ENCODE measurements at places on chromosomes 13 and 19.

- DNase-seq = no peak
These were observed 82.4 kb downstream of the RYR1 start for GRCh38 chr19:38515896-38516295.

DNA sequence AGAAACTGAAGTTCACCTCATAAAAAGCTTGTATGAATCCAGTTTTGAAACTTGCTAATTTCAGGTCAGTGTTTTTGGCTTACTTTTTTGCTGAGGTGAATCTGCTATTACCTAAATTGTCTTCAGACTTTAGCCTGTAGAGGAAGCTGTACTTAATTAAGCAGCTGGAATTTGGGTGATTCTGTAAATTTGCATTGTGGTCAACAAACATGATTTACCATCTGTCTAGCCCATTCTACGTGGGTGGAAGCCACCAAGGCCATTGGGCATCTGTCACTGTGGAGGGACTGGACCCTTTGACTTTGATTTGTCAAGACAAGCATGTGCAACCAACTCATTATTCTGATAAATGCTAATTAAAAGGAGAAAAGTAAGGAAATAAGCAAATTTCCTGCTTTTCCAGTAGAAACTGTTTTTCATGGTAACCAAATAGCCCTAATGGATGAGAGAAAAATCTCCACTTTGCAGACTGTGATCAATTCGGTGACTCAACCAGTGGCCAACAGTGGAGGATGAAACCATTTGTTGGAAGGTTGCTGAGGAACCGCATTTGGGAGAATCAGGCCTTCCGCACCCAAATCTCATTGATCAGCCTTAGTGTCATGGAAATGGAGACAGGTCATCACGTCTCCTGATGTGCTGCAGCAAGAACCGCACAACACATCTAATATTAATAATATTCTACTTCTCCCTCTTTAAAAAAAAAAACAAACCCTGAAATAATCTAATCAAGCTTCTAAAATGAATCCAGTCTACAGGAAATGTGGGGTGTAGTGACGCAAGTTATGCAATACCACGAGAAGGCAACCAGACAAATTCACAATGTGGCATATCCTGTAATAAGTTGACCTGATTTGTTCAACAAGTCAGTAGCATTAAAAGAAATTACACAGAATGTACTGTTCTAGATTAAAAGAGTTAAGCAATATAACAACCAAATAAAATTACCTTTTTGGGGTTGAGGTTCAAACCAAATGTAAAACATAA is 54.3 kb downstream of the GARRE1 start:
- DNase-seq = no peak

DNA sequence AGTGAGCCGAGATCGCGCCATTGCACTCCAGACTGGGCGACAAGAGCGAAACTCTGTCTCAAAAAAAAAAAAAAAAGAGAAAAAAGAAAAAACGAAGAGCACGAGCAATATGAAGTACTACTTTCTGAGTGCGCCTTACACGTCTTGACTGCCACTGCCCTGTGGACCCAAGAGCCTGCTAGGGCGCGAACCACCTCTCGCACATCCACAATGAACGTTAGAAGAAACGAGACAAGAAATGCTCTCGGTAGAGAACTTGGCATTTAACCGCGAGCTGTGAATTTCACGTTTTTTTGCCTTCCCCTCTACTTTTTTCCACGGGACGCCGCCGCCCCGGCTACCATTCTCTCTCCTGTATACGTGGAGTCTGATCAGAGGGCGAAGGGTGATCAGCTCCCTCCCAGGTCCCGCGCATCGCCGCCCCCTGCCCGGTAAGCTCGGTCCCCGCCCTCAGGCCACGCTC is 454 bp downstream of the TIMM44 start:
- no peak for DNase-seq

- no peak for DNase-seq
These were observed 11.0 kb downstream of the NHLRC3 start for GRCh38 chr13:39049274-39049673.

DNA sequence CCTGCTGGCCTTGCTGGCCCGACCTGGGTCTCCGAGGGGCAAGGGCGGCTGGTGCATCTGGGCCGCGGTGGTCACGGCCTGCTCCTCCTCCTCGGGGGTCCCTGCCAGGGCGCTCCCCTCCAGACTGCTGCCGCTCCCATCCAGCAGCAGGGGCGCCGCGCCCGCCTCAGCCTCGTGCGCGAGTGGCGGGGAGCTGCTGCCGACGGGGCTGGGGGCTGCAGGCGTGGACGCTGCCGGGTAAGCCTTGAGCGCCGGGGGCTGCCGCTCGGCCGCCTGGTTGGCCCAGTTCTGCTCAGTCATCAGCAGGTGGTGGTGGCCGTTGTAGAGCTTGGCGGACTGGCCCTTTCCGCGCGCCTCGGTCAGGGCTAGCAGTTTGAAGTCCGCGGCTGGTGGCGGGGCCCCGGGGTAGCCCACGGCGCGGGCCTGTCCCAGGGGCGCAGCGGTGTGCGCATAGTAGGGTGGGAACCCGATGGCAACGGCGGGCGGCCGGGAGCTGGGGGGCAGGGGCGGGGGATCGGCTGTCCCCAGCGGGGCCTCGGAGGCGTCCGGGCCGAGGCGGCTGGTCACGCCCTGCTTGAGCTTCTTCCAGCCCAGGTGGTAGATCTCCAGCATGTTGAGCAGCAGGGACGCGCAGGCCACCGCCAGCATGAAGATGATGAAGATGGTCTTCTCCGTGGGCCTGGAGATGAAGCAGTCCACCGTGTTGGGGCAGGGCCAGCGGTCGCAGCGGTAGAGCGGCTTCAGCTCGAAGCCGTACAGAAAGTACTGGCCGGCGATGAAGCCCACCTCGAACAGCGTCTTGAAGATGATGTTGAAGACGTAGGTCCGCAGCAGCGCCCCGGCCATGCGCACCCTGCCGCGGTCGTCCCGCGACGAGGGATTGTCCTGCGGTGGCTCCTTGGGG is 18.6 kb downstream of the GJA3 start:
- no peak for DNase-seq

- no peak for DNase-seq
These were observed 14.8 kb downstream of the DIAPH3 start for GRCh38 chr13:60148918-60149317.

DNA sequence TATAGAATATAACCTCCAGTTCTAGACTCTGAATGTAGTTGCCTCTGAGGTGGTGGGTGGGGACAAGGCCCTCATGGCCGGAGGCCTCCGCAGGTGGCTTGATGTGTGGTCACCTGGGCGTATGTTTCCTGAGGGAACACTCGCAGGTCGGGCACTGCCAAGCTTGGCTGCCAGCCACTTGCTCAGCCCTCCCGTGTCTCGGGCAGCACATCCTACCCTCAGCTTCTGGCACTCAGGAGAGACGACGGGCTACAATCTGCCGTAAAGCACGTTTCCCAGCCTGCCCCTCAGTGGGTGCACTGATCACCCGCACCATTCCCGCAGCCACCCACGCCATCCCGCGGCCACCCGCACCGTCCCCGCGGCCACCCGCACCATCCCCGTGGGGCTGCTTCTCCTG is 15.2 kb downstream of the THOP1 start:
- no peak for DNase-seq

- no peak for DNase-seq
These were observed 133.1 kb downstream of the TNFRSF19 start for GRCh38 chr13:23703246-23703860.

DNA sequence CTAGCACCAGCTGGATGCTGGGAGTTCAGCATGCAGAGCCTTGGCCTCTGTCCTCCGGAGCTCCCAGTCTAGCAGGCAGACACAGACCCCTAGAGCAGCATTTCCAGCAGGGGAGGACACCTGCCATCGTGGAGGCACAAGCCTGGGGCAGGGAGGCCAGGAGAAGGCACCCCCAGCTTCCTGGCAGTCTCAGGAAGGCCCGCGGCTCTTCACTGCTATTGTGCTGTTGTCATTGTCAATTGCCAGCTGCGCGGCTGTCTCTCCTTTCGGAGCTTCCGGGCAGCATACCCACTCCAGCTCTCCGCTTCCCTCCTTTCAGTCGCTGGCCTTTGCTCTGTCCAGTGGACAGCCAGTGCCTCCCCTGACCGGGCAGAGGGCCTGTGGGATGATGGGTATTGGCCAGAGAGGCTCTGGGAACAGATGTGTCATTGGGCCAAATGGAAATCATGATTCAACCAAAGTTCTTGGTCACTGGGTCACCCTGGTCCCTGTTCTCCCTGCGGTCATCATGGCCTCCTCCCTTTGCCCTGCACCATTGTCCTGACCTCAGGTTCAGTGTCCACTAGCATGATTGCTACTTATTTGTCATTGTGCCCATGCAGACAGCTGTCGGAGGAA is 93.0 kb downstream of the SLC7A1 start:
- DNase-seq = no peak

DNA sequence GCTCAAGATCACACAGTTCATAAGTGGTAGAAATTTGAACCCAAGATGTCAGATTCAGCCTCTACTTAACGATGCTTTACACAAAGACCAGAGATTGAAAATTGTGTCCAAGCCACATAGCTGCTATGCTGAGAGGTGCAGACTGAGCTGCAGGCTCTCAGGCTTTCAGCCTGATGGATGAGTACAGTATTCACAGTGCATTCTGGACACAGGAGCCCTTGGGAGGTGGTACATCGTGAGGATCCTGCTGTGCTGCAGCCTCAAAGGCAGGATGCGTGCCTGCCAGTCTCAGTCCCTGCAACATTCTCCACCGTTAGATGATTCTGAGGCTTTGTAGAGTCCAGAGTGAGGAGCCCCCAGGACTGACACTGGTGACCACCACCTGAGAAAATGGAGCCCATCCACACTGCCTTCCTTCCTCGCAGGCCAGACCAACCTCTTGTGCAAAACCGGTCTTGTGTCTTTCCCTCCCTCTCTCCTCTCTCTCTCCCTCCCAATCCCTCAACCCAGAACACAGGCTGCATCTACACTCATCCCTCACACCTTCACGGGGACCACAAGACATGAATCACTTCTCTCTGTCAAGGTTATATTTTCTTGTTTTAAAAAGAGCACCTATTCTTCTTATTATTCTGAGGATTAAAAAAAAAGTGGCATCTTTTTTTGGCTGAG is 203.4 kb upstream of the ZNF507 start:
- DNase-seq = no peak

GRCh38 chr19:7199613-7200533 is 94.3 kb downstream of the INSR start:
- no peak for DNase-seq

GRCh38 chr13:109568339-109568818 is 218.0 kb downstream of the IRS2 start:
- DNase-seq = no peak

DNA sequence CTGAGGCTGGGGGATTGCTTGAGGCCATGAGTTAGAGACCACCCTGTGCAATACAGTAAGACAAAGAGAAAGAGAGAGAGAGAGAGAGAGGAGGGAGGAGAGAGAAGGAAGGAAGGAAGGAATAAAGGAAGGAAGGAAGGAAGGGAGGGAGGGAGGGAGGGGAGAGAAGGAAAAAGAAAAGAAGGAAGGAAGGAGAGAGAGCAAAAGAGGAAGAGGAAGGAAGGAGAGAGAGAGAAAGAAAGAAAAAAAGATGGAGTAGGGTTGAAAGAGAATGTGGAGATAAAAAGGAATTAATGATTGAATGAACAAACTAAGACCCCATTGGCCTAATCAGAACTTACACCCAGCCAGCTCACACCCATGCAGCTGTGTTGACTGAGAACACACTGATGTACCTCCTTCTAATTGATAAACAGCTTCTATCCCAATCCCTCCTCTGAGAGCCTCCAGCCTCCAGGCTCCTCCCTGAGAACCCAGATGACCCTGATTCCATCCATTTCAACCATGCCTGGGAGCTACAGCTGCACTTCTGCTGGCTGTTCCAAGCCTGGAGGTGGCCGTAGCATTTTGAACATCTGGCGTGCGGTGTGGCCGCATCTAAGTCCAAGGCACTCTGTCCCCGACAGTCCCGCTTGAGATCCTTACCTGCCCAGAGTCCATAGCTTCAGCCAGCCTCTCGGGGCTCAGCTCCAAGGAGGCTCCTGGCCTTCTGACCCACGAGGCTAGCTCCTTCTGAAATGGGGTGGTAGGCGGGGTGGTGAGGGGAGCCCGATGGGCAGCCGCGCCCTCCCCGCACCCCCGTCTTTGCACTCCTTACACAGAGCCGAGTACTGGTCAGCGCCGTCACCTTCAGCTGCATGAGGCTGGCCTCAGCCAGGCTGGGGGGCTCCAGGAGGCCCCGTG is 1.1 kb downstream of the PRODH2 start:
- no peak for DNase-seq

- DNase-seq = no peak
These were observed 6.1 kb downstream of the AP2A1 start for GRCh38 chr19:49772850-49773432.

DNA sequence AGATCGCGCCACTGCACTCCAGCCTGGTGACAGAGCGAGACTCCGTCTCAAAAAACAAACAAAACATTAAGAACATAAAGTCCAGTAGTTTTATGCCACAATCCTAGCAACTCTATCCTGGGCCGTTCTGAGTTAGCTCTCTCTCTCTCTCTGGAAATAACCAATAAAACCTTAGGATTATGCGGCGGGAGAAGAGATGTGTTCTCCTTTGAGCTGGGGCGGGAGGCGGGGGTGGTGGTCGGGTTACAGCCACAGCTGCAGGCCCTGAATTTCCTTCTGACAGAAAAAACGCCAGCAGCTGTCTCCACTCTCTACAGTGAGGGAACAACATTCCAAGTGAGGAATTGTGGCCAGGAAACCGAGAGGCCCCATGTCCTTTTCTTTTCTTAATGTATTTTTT is 9.1 kb upstream of the PNMA8A start:
- DNase-seq = no peak

DNA sequence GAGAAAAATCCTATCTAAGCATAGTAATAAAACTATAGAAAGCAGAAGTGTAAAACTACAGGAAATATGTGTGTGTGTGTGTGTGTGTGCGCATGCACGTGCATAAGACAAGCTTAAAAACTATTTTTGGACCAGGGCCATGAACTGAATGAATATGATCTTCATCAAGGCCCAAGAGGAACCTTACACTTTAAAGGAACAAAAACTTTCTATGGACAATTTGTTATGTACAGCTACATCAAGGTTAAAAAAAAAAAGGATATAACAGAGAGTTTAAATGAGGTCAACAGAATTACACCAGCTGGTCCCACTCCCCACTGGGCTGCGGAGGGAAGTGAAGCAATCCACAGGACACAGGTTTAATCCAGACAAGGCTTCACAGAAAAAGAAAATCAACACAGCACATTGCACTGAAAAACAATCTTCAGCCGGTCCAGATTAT is 151.1 kb downstream of the LHFPL6 start:
- DNase-seq = no peak

DNA sequence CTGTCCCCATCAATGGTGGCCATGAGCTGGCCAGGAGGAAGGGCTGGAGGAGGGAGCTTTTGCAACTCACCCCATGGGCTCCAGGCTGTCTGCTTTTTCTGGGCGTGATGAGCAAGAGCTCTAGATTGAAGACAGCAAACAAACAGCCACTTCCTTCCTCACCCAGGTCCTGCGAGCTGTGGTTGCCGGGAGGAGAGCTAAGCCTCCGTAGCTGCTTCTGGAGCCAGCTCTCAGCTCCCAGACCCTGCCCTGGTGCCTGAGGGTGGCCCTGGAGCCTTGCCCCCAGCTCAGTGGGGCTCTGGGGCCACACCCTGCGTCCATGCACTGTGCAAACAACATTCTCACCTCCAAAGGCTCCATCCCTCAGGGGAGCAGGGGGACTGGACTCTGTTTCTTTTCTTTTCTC is 6.2 kb downstream of the MYO1F start:
- DNase-seq = no peak
